Kidney (tissue), 22 donors: ENCODE measurements at places on chromosomes 6 and 20. TPM values are rescaled to one million over a fixed set of nuclear protein-coding genes. Genes with fewer than 3 reads are reported as not detected.

The SLC22A3 gene
- polyA plus RNA-seq: 7.4 TPM

The HLA-DOA gene
- polyA plus RNA-seq: 10.8 TPM

The OARD1 gene
- 62.6 TPM for polyA plus RNA-seq

The ZC2HC1B gene
- not detected for polyA plus RNA-seq

- no peak for DNase-seq
Measured at GRCh38 chr6:97864826-97865225, 581.8 kb upstream of the MMS22L start.

GRCh38 chr6:149915970-149916865 lies 6.7 kb downstream of the RAET1G start:
- no peak for DNase-seq

- no peak for DNase-seq
Measured at GRCh38 chr6:39515006-39515405, 192.5 kb upstream of the KCNK16 start.

- DNase-seq: no peak
Measured at GRCh38 chr6:163461696-163462095, 47.2 kb downstream of the QKI start.

DNA sequence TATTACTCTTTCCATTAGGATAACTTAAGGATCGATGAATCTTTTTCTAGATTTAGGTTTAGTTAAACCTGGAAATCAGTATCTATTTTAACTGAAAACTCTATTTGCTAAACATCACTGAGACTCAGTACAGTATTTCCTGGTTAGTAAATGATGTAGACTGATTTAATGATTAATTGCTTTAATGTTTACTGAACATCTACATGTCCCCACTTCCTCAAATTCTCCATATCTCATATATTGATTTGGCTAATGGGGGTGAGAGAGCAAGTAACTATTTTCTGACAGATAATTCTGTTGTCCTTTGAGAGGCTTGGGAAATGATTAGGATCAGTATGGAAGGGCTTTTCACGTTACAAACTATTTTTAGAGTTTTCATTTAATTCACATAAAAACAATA lies 10.3 kb downstream of the MKKS start:
- no peak for DNase-seq
